Panc1 (cell line): ENCODE measurements at places on chromosomes 12 and 14. TPM values are rescaled to one million over a fixed set of nuclear protein-coding genes. Genes with fewer than 3 reads are reported as not detected.

Gene ADIPOR2
- total RNA-seq: 76.0 TPM

Gene SUOX
- 20.7 TPM for total RNA-seq

Gene KIF26A
- 4.4 TPM for total RNA-seq

Gene OR6C2
- total RNA-seq: not detected

Gene SERPINA1
- total RNA-seq: 4.9 TPM
